ENCODE measurements at places on chromosomes 7 and 10.

DNA sequence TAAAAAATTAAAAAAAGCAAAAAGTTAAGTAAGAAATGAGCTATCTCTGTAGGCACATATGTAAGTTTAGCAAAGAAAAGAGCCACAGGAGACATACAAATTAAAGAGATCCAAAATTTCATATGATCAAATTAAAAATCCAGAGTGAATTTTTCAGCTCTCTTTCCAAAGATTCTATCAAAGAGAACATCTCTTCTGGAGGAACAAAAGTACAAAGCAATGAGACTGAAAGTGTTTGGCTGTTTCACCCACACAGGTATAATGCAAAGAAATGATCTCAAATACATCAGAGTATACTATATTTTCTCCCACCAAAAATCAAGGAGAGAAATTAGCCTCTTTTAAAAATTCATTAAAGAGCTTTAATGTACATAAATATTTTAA is 74.8 kb upstream of the ASAH2 start:
- no peak for DNase-seq

DNA sequence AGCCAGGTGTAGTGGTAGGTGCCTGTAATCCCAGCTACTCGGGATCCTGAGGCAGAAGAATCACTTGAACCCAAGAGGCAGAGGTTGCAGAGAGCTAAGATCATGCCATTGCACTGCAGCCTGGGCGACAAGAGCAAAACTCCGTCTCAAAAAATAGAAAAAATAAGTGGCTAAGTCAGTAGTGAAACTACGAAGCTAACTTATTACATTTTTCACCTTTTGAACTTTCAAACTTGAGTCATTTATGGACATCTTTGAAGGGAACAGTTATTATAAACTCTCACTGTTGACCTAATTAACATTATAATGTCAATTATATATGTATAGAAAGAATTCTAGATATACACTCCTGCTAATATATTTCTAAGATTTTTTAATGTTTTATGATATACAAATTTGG is 541.5 kb upstream of the C7orf33 start:
- DNase-seq, result no peak

- DNase-seq, result no peak
These were observed 670.3 kb upstream of the ZWINT start for GRCh38 chr10:57031346-57031745.

DNA sequence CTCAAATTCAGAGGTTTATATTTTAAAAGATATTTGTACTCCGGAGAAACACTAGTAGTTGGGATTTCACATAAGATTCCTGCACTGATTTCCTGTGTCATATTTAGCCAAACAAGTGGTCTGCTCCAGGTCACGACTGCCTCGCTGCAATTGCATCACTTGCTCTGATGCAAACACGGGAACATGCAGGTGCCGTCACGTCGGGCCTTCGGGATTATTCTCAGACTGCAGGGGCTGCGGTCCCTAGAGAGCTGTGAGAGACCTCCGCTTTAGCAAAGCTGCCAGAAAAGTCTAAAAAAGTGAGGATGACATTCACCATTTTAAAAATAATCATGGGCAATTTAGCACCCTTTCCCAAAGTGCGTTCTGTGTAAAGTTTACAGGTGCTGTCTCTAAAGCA is 93.5 kb upstream of the DDC start:
- no peak for DNase-seq

- peak; percentile 35 for DNase-seq
These were observed 28.9 kb downstream of the MAT1A start for GRCh38 chr10:80260295-80261243.

DNA sequence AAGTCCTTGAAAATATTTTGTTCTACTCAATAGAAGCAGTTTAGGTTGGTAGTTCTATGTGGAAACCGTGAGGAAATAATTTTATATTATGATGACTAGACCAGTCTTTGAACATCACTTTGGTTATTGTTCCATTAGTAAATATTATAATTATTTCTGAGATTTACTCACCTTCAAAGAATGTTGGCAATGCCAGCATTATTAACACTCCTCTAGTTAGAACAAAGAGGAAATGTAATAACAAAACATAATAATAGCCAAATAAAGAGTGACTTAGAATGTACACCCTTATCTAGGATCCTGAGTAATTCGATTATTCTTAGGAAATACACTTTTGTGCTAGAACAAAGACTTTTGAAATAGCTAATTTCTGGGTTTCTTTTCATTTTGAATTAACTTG is 121.1 kb downstream of the CFTR start:
- DNase-seq, result no peak

DNA sequence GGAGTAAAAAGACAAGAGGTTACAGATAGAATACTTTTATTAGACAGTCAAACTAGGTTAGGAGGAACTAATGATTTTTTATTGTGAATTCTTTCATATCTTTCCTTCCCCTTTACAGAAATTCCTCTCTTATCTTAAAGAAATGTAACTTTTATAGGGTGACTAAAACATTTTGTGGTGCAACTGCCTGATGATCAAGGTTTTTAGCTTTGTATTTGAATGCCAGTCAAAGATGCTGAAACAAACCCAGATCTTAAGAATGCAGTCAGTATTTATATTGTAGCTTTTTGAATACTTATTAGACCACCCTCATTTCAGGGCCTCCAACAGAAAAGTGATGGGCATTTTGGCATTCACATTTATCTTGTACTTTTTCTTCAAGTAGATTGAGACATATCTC is 27.4 kb downstream of the TAX1BP1 start:
- no peak for DNase-seq

- no peak for DNase-seq
These were observed 38.2 kb downstream of the AVL9 start for GRCh38 chr7:32533276-32534029.

- no peak for DNase-seq
These were observed 64.8 kb downstream of the CALD1 start for GRCh38 chr7:134844200-134844599.

- DNase-seq, result no peak
These were observed 14.6 kb downstream of the DPYSL4 start for GRCh38 chr10:132201111-132201969.

DNA sequence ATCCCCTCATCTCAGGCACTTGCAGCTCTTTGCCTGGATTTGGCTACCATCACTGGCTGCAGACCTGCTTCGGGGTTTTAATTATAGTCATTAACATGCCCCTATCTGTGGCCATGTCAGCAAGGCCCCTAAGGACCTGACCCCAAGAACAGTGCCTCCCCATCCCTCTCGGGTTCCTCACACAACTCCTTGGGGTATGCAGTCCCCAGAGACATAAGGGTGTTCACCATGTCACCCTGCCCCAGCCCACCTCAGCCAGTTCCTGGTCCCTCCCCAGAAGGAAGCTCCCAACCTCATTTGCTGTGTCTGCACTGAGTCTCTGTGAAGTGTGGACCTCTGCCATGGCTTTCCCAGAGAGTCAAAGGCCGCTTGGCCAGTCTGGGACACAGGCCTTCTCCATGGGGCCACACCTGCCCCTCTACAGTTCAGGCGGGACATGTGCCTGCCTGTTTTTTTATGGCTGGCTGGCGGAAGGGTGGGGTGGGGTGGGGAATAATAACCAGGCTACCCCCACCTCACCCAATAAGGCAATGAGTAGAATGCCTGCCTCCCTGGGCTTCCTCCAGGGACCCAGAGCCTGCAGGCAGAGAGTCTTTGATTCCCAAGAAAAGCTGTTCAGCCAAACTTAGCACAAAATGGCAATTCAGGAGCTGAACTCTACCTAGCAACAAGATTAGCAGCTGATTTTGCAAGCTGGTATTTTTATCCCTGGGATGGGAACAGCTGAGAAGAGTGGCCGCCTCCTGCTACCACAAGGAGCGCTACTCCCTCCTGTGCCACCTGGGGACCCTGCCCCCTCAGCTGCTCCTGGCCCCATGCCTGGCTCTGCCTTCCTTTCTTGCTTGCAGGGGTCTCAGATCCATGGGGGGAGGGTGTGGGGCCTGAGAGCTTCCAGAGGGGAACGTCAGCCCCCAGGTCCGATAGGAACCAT is 23.7 kb upstream of the CAMK2B start:
- no peak for DNase-seq

GRCh38 chr7:65317372-65317771 is 56.3 kb upstream of the ZNF92 start:
- no peak for DNase-seq

Measured in ELR (cell line).